ENCODE measurements at places on chromosomes 11 and 22.

- DNase-seq = no peak
These were observed 72.9 kb downstream of the CSNK2A3 start for GRCh38 chr11:11279956-11280689.

GRCh38 chr22:24144778-24145085 is 36.6 kb upstream of the SUSD2 start:
- DNase-seq = no peak

- DNase-seq = no peak
These were observed 7.3 kb downstream of the IFT27 start for GRCh38 chr22:36768616-36769015.

DNA sequence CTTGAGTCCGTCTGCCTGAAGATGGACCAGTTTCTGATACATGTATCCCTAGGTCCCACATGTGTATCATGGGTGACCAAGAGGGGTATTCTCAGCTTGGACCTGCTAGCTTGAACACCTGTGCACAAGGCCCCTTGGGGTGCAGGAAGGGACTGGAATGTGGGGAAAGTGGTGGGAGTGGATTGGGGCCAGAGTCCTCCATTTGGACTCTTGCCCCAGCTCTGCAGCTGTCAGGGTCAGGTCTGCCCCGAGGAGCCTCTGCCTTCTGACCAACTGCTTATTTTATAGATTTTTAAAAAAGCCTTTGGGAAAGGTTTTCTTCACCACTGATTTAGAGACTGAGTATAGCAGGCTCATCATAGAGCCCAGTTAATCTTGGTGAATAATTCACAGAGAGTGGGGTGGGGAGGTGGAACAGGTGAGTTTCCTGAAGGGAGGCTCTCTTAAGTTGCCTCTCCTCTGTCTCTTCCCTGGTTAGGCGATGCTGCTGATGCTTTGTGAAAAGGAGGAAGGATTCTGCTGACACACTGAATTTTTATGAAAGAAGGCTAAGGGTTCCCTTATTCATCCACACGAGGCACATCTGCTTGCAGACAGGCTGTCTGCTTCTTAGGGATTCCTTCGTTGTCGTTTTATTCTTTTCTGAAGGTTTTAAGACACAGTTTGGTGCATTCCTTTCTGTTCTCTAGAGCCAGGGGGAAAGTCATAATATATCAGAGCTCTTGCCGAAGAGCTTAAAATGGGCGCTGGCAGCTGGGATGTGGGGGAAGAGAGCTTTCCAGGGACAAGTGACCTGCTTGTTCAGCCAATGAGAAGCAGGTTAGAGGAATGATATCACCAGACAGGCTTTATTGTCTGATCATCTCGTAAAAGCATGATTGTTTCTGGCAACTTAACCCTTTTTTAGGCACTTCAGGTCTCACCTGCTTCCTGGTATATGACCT is 19.9 kb downstream of the TRIM44 start:
- no peak for DNase-seq
